ENCODE measurements at places on chromosomes 6 and 20.

DNA sequence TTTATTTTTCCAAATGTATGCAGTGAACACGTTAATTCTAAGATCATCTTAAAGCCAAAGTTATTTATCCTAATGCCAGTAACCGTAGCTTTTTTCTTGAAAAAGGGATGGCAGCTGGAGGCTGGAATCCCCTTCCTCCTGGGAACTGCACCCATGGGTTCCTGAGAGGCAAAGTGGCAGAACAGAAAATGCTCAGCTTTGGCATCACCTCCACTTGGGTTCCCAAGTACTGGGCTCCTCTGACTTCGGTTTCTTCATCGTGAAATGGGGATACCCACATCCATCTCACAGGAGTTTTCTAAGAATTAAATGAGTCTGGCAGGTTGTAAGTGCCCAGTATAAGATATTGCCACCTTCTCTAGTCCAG is 6.2 kb upstream of the DDX43 start:
- DNase-seq = no peak

DNA sequence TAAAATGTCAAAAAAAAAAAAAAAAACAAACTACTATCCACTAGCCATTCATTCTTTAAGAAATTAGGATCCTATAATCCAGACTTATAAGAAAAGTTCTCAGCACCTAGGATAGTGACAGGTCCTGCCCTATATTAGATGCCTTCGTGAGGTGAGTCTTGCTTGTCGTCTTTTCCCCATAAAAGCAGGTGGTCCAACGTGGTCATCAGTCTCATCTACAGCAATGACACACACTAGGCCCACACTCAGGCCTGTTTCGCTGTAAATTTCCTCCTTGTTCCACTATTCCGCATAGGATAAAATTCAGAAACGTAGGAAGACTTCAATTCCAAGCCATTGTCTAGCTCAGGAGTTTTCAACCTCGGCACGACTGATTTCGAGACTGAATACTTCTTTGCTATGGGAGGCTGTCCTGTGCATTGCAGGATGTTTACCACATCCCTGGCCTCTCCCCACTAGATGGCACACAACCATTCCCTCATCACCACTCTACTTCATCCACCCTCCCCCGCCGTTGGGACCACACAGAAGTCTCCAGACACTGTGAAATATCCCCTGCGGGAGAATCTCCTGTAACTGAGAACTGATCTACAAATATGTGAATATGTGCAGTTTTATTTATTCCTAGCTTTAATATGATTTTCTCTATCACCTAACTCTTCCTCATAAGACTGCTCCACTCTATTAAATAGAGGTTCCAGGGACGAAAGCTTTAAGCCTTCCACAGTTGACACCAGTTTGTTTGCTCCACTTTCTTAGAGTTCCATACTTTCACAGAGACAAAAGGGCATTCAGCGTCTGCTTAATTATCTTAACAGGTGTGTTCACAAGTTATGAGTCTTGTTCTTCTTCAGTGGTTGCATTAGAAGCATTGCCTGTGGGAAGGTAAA is 346.3 kb downstream of the BMP2 start:
- DNase-seq = no peak

DNA sequence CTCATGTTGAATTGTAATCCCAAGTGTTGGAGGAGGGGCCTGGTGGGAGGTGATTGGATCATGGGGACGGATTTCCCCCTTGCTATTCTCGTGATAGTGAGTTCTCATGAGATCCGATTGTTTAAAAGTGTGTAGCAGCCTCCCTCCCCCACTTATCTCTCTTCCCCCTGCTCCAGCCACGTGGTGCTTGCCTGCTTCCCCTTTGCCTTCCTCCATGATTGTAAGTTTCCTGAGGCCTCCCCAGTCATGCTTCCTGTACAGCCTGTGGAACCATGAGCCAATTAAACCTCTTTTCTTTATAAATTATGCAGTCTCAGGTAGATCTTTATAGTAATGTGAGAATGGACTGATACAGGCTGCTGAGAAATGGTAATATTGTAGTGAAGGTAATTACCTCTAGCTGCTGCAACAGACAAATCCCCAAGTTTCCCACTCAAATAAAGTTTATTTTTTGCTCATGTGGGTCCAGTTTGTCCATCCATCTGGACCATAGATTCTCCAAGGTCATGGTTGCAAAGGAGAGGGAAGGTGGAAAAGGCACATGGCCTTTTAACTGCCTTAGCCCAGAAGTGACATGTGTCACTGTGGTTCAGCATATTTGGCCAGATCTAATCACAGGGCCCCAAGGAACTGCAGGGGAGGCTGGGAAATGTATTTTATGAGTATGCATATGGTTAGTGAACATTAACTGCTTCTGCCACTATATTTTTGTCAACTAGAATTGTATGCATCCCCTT is 89.2 kb downstream of the TRMT11 start:
- no peak for DNase-seq

GRCh38 chr20:35502352-35502751 is 27.1 kb downstream of the C20orf173 start:
- no peak for DNase-seq

- DNase-seq = no peak
Measured at GRCh38 chr6:161736326-161736725, 462.5 kb upstream of the AGPAT4 start.

DNA sequence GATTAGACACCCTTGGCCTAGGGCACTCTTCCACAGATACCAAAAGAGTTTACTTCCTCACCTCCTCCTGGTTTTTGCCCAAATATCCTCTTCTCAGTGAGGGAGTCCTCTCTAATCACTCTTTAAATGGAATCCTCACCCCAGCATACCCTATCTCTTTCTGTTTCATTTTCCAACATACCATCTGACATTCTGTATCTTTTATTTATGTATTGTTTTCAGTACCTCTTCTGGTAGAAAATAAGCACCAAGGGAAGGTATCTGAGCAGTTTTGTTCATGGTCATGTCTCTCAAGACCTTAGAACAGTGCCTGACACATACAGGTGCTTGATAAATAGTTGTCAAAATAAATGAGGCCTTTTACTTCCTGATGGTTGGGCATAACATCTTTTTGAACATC is 55.1 kb downstream of the KIAA0408 start:
- DNase-seq = no peak

DNA sequence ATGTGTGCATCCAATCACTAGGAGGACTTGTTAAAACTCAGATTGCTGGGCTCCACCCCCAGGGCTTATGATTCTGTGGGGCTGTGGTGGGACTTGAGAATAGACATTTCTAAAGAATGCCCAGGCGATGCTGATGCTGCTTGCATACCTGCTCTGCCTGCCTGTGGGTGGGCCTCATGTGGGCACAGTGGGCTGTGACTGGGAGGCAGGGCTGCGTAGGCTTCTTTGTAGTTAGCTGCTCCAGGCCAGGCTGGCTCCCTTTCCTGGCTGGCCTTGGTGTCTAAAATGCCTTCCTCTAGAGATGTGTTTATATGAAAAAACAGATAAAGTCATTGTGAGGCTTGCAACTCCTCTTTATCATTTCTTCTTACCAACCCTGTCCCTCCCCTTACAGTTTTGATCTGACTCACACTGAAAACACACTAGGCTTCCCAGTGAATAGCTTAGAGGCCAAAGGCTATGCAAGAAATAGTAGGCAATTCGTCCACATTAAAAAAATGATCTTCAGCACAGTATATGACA is 495.5 kb upstream of the MAP3K7 start:
- DNase-seq = no peak

DNA sequence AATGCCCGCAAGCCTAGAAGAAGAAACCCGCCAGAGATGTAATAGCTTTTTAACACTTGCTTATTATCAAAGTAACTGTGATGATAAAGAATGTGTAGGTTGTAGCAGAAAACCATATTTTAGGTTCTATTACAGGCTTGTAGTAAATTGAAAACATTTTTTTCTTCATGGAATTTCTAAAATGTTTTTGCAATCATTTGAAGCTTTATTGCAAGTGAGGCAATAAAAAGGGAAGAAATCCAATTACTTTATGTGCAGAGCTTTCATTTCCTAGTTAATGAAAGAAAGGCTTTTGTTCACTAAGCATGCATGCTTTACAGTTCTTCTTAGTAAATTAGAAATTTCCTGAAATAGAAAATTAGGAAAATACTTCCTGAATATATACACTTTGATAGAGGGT is 135.1 kb downstream of the B3GAT2 start:
- DNase-seq = no peak

DNA sequence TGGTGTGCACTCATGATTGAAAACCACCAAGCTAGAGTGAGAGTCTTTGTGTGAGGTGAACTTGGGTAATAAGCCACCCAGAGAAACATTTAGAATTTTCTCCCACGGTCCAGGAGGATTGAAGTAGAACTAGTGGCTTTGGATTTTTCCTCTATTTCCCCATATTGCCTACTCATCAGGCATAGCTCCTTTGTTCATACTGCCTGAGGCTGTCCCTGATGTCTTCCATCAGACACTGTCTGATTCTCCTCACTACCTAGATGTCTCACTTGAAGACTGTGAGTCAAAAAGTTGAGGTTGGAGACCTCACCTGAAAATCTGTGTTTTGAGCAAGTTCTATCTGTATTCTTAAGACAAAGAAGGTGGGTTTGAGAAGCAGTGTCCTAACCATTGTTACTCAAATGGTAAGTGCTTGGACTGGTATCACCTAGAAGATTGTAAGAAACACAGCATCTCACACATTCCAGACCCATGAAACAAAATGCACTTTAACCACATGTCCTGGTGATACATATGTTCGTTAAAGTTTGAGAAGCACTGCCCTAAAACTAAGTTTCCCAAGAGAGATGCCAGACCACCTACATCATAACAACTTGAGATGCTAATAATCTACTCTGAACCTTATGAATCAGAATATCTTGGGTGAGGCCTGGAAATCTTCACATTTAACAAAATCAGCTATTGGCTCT is 523.4 kb upstream of the BTBD3 start:
- DNase-seq = no peak

- no peak for DNase-seq
Measured at GRCh38 chr20:31821427-31821826, 2.3 kb downstream of the MYLK2 start.

GRCh38 chr6:63864061-63864460 is 228.5 kb downstream of the PHF3 start:
- DNase-seq = no peak

DNA sequence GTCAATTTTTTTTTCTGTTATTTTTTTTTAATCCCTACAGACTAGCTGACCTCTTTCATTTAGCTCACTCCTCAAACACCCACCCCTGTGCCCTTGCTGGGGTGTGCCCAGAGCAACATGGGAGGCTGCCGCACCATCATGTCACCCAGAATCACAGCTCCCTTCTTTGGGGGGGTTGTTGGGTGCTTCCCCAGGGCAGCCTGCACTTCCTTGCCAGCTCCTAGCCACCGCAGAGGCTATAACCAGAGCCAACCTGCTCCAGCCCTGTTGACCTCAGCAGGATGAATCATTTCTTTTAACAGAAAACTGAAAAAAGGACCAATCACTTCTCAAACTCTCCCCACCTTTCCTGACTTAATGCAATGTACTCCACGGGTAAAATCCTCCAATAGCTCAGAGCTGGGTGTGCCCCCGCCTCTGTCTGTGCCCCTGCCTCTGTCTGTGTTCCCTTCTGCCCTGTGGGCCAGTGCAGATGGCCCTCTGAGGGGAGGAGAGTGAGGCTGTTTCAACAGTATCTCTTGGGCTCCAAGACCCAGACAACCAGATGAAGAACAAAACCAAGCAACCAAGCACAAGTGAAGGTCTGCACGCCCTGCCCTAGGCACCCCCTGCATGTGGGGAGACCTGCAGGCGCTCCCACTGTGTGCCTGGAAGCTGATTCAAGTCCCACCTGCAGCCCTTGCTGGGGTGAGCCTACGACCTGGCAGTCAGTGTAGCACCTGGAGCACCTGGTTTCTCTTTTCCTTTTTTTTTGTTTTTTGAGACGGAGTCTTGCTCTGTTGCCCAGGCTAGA is 67.7 kb downstream of the PYGB start:
- DNase-seq = no peak

- DNase-seq = no peak
Measured at GRCh38 chr6:15063253-15063853, 182.5 kb upstream of the JARID2 start.

DNA sequence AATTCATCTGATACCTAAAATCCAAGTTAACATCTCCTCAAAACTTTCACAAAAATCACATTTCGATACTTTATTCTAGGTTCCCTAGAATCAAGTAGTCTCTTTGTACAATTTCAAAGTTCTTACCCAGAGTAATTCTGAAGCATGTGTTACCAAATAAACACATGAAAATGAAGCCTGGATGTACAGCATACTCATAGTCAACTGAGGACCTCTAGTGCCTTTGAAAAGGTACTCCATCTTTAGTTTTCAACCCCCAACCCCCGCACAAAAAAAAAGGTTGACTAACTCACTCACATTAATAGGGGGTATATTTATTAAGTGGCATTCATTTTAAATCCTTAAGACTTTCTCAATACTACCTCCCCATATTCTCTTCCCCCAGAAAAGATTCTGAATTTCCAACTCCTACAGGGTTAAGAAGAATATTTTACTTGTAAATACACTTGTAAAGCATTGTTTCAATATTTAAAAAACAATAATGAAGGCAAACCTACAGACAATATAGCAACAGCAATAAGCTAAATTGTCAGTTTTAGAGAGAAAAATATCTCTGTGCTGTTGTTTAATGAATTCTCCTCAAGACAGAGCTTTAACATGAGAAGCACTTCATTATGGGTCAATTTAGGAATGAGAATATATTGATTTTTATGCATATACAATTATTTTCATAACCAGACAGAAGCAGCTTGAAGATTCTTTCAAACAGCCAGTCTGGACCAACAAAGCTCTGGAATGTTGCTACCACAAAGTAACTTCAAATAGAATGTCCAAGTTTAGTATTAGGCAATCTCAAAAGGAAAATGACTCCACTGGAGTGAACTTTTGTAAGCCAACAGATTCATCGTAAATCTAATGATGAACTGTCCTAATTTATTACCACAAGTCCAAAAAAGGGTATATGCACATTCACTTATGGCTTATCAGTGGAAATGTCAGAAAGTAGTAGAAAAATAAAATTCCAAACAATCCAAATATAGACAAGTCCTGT is 3.3 kb downstream of the PLN start:
- DNase-seq = no peak

DNA sequence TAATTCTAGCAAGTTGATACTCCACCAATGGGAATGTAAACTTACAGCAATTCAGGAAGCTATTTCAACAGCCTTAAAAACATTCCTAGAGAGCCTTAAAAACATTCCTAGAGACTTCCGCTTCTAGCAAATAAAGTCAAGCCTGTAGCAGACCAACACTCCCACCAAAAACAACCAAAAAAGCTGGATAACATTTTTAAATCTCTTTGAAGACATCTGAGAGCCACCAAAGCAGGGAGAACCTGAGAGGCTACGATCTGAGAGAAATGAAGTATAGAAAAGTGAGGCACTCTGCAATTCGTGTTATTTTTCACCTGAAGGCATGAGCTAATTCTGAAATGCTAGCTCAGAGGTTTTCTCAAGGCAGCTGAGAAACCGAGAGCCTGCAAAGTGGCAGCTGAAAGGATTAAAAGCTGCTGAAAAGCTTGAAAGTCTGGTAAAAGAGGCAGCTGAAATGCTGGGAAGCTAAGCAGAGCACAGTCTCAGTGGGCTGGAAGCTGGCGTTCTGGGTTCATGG is 20.9 kb downstream of the GPR63 start:
- DNase-seq = no peak

- DNase-seq = no peak
Measured at GRCh38 chr6:75116946-75117345, 88.9 kb downstream of the COL12A1 start.

All from stimulated activated CD4-positive, alpha-beta T cell treated with anti-CD3 and anti-CD28 coated beads, Interleukin-2, amount 100 ng/mL, for 48 hours (primary cell).